ENCODE measurements at places on chromosomes 5 and 9.

- peak; percentile 69 for DNase-seq
Observed at GRCh38 chr5:44506561-44506960, 117.3 kb upstream of the FGF10 start.

GRCh38 chr5:88688984-88689667 lies 193.9 kb downstream of the MEF2C start:
- DNase-seq = no peak

DNA sequence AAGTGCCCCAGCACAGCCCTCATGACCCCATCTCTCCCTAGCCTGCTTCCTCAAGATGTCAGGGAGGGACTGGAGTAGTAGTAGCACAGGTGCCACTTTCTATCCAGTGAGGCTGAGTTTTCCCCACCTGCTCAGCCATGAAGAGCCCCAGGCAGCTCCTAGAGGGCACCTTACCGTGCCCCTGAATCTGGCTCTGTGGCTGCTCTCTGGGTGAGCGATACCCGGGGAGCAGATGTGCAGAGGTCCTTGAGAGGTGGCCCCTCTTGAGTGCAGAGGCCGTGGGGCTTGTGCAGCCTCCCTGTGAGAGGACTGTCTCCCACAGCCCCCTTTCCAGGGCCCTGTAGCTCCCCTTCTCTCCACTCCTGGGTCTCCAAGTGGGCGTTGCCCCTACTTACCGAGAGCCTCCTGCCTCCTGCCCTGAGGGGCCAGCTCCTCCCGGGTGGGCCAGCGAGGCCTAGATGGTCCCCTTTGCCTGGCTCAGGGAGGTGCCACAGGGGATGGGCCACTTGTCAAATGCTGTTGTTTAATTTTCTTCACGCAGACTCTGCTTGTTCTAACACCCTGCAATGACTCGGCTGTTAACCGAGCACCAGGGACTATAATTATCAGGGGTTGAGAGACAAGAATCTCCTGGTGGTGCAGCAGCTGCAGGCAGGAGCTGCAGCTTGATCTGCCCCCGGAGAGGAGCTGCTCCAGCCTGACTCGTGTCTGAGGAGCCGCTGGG lies 29.6 kb upstream of the PITX1 start:
- DNase-seq = no peak

DNA sequence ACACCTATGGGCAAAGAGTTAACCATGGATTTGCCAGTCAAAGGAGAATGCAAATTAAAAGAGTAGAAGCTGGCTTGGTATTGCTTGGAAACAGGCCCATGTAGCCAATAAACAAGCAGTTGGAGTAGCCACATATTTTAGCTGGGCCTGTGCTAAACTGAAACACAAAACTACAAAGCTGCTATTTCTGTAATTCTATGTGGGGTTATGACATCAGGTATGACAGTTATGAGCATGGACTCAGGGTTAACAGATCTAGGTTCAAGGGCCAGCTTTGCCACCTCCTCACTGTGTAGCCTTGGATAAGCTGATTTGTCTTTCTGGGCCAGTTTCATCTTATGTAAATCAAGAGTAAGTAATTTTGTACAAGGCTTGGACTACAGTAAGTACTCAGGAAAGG lies 142.7 kb downstream of the PIP5K1B start:
- no peak for DNase-seq

DNA sequence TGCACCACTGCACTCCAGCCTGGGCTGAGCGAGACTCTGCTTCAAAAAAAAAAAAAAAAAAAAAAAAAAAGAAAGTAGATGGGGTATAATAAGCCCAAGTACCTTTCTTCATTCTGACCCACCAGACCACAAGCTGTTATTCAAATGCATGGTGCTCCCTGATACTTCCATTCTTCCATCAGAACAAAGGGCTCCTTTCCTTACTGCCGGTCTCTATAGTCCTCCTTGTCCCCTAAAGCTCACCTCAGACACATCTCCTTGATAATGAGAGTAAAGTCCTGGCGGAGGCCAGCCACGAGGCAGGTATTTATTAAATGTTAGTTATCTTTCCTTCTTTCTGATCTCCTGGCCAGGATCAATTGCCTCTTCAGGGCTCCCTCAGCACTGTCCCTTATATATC lies 162.5 kb downstream of the RAB3C start:
- no peak for DNase-seq
